GM12891 (cell line): ENCODE measurements at places on chromosomes 1 and 21.

- no peak for DNase-seq
These were observed 234.1 kb downstream of the NCAM2 start for GRCh38 chr21:21232320-21232719.

GRCh38 chr1:181390410-181391077 is 92.8 kb upstream of the CACNA1E start:
- no peak for DNase-seq

- no peak for DNase-seq
These were observed 659.0 kb downstream of the LTN1 start for GRCh38 chr21:28333578-28334075.

- no peak for DNase-seq
These were observed 92.8 kb downstream of the PRKAB2 start for GRCh38 chr1:147079400-147080005.

- no peak for DNase-seq
These were observed 486 bp upstream of the GJB3 start for GRCh38 chr1:34780528-34780927.

- no peak for DNase-seq
These were observed 196.8 kb downstream of the PTBP2 start for GRCh38 chr1:96918406-96918805.

DNA sequence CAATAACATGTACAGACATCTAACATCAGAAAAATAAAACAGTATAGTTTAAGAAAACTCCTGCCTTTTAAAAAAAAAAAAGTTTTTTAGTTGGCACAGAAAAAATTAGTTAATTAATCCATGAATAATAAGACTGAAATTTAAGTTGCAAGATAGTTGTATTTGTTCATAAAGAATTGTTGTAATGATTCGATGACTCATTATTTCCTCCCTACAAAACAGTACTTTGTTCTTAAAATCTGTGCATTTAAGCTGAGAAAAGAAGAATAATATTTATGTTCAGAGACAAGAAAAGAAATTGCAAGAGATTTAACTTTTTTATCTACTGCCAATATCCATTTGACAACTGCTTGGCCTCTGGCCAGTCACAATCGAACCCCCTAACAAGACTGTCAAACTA is 894.7 kb downstream of the ADGRL2 start:
- DNase-seq: no peak

DNA sequence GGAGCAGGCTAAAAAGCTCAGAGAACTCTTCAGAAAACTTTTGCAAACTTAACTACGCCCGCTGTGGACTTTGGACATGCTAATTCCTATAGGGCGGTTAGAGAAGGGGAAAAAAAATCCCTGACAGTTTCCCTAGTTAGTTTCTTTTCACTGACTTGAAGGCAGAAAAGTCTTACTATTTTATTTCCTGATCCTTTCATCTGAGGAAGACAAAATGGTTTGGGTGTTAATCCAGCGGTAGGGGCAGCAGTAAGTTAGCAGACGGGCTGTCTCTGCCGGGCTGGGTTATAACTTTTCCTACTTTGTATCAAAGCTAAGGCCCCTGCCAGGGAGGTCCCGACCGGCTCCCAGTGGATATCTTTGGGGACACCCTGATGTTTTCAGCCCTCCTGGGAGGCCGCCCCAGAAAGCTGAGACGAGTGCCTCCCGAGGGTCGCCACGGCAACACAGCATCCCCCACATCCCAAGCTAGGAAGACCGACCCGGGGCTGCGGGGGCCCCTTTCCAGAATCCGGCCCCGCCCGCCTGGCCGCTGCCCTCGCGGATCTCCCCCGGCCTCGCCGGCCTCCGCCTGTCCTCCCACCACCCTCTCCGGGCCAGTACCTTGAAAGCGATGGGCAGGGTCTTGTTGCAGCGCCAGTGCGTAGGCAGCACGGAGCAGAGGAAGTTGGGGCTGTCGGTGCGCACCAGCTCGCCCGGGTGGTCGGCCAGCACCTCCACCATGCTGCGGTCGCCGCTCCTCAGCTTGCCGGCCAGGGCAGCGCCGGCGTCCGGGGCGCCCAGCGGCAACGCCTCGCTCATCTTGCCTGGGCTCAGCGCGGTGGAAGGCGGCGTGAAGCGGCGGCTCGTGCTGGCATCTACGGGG is 162.6 kb downstream of the RUNX1 start:
- no peak for DNase-seq

GRCh38 chr1:109818988-109819764 is 55.5 kb upstream of the EPS8L3 start:
- DNase-seq: no peak

DNA sequence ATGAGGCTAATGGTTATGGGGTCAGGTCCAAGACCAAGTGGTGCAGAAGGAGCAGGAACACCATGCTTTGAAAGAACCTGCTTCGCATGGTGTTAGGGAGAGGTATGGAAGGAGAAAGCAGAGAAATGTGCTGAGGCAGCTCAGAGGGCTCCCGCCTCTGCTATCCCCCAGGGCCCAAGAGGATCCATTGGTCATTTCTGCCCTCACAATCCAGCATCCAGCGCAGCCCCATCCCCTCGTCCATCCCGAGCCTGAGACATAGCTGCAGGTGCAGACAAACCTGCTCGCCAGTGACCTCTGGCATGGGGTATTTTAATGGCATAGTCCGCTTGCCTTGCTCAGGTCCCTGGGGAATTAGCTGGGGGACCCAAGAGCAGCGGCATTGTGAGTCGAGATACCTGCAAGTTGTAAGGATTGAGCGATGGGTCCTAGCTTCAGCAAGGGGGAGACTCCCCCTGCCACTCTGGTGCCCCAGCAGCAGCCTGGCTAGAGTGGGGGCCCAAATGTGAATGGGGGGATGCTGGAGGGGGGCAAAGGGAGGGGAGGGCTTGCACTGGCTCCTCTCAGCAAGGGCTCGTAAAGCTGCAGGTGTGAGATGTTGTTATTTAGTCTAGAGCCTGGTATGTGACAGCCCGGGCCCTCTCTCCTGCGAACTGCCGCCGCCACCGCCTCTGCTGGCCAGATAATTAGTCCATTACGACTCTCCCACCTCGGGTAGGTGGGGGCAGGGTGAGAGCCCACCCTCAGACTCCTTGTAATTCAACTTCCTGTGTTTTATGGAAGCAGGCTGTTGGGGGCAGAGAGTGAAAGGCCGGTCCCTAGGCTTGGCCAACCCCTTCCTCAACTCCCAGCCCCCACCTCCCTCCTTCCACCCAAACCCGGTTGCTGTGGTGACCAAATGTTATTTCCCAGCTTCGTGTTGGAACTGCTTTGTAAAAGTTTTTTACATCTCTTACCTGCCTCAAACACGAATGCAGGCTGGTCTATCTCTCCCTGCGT is 118.8 kb downstream of the RNF220 start:
- no peak for DNase-seq

DNA sequence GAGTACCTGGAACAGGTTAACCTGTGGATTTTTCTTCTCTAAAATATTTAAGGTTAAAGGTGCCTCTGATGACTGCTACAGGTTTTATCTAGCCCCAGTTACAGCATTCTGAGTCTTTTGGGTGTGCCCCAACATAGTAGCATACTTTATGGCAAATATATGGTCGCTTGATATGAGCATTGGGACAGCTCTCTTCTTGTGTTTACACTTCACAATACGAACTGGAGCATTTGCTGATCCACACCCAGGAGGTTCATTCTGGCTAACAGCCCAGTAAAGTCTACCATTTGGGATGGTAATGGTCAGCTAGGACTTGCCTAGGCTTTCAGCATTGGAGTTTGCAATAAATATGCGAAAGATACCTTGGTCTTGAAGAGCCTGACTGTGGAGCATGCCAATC is 101.3 kb downstream of the DISP1 start:
- DNase-seq: no peak

GRCh38 chr1:223834660-223835263 is 11.0 kb downstream of the TP53BP2 start:
- no peak for DNase-seq

GRCh38 chr1:246506367-246506673 is 759 bp downstream of the SMYD3 start:
- DNase-seq: no peak

- DNase-seq: no peak
These were observed 71.0 kb downstream of the PTGS2 start for GRCh38 chr1:186609183-186609582.

GRCh38 chr1:155383406-155383805 is 62.7 kb downstream of the RUSC1 start:
- no peak for DNase-seq

- no peak for DNase-seq
These were observed 5.4 kb downstream of the GBP7 start for GRCh38 chr1:89170170-89171066.

- DNase-seq: no peak
These were observed 32.6 kb downstream of the NENF start for GRCh38 chr1:212465311-212465710.

DNA sequence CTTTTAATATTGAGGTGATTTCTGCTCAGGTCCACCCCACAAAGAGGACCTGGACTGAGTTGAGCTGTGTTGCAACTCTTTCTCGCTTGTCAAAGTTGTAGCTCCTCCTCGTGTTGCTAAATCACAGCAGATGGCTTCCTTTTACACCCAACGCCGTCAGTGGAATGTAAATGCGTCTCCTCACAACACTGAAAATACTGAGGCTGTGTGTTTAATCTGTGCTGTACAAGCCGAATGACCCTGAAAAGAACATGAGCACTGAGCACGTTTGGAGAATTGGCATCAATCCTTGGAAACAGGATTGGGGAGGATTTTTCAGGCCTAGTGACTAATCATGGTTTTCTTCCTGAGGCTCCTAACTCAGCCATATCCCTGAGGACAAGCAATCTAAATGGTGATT is 196.0 kb downstream of the CRB1 start:
- DNase-seq: no peak
